Mesothelial cell of epicardium (in vitro differentiated cells): ENCODE measurements at places on chromosomes 1 and 21. TPM values are rescaled to one million over a fixed set of nuclear protein-coding genes. Genes with fewer than 3 reads are reported as not detected.

DNA sequence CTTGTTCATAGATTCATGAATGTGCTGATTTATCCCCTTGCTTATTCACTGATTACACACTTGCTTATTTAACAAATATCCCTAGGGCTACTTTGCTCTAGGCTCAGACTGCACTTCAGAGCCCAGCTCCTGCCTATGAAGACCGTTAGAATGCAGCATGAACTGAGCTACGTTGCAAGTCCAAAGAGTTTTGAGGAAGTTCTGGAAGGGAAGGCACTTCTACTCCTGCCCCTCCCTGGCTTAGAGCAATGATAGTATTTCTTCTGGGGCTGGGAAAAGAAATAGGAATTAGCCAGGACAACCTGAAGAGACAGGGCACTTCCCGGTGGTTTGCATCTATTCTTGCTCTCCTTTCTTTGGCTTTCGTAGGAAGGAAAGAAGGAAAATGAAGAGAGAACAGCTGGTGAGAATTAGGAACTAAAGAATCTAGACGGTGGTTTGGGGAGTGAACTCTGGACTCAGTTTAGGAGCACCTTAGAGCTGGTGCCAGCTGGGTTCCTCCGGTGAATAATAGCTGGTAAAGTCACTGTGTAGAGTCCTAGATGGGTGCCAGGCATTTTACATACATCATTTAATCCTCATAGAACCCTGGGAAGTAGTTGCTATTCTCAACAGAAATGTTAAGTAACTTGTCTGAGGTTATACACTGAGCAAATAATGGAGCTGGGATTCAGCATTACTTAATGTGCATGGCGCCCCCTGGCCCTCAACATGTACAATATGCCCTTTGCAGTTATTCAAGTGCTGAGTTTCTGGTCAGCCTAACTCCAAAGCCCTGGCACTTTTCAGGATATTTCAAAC lies 65.9 kb downstream of the NDUFS5 start:
- H3K27ac ChIP-seq: no peak overlapping the region
- no peaks in the 10 kb centered on the region for H3K36me3 ChIP-seq
- no peaks in the 10 kb centered on the region for H3K27me3 ChIP-seq
- no peak overlapping the region for H3K4me3 ChIP-seq
- peaks cover 4% of the 10 kb centered on the region for H3K4me1 ChIP-seq

GRCh38 chr21:46007492-46007868 lies 25.9 kb downstream of the COL6A1 start:
- DNase-seq: no peak
- H3K36me3 ChIP-seq: peaks cover 8% of the 10 kb centered on the region
- no peak overlapping the region for H3K4me3 ChIP-seq
- no peak overlapping the region for H3K27ac ChIP-seq
- no peaks in the 10 kb centered on the region for H3K27me3 ChIP-seq

DNA sequence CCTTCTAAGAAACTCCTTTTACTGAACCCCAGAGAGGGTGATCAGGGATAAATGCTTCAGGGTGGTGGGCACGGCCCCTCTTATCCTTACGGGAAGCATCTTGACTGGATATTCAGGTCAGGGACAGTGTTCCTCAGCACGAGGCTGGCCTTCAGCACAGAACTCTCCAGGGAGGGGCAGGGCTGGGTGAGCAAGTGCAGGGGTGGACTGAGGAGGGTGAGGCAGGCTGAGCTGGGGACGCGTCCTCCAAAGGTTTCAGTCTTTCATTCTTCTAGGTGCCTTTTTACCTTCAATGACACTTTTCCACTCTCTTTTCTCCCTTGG lies 52.3 kb downstream of the RASSF5 start:
- H3K4me3 ChIP-seq: peak overlapping the region; percentile 17
- peaks cover 47% of the 10 kb centered on the region for H3K4me1 ChIP-seq
- peaks cover 16% of the 10 kb centered on the region for H3K27me3 ChIP-seq
- H3K36me3 ChIP-seq: no peaks in the 10 kb centered on the region
- DNase-seq: no peak

DNA sequence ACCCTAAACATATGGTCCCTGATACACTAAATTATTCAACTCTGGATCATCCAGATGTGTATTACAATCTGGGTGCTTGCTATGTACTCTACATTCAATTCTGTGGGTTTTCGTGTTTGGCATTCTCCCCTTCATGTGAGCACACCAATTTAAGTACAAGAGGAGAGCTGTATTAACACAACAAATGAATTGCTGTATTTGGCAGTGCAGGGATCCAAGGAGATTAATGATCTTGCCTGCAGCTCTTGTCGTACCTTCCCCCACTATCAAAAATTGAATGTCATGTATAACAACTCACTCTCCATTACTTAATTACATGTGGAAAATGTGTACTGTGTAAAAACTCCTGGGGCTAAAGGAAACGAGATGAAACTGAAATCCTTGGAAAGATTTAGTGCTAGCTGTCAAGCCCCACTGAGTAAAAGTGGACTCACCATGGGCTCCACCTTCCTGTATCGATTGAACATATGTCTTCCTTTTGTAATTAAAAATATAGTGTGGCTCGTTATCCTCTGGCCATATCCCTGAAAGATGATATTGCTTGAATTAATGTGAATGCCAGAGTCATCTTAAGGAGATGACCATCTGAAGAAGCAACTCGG lies 172.2 kb upstream of the L1TD1 start:
- no peak for DNase-seq
- H3K4me3 ChIP-seq: no peak overlapping the region
- H3K27ac ChIP-seq: no peak overlapping the region
- no peaks in the 10 kb centered on the region for H3K4me1 ChIP-seq

The NBPF15 gene
- 79.9 to 89.4 TPM (median 87.7 TPM) in 3 replicates for total RNA-seq

GRCh38 chr1:247407180-247407616 lies 8.8 kb upstream of the NLRP3 start:
- H3K36me3 ChIP-seq: no peaks in the 10 kb centered on the region
- H3K4me3 ChIP-seq: no peak overlapping the region
- H3K4me1 ChIP-seq: peaks cover 3% of the 10 kb centered on the region
